Activated T-cell treated with anti-CD3 and anti-CD28 coated beads for 48 hours (primary cell): ENCODE measurements at places on chromosomes 2 and 18.

DNA sequence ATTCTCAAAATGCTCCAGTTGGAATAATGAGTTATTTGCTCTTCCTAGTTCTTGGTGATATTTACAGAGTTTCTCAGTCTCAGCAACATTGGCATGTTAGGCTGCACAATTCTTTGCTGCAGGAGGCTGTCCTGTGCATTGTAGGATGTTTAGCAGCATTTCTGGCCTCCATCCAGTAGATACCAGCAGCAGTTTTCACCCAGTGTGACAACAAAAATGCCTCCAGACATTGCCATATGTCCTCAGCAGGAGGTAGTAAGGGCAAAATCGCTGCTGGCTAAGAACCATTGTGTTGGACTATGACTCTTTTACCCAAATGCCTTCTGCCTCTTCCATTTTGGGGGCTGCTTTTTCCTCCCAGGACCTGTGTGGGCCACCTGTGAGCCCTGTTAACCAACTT lies 50.4 kb downstream of the PAX8 start:
- DNase-seq, result no peak

DNA sequence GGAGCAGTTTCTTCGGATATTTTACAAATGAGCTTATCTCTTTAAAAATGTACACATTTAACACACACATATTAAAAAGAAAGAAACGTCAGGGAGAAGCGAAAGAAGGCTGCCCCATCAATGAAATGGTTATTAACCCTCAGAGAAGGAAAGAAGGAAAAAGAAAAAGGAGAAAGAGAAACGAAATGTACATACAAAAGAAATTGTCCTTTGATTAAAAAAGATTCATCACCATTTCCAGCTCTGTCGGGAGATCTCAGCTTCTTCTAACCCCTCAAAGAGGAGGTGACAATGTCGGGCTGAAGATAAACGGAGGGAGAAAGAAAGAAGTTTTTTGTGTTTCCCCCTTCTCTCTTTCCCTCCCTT lies 1.5 kb downstream of the IKZF2 start:
- no peak for DNase-seq

GRCh38 chr2:96540136-96540535 lies 3.6 kb downstream of the ARID5A start:
- no peak for DNase-seq

DNA sequence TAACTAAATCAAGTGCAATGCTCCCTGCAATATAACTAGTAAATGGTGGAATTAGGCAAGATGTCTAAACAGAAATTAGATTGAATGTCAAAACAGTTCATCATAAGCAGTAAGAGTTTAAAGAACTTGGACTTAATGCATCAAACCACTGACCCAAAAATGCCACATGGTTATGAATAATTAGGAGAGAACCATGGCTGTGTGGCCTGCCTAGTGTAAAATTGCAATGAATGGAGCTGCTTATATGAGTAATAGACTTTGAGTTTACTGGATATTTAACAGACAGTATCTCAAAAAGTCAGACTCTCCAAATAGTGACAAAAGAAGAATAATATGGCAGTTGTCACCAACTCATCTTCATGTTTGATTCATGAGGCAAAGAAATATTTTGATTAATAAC lies 101.6 kb upstream of the COL5A2 start:
- no peak for DNase-seq

DNA sequence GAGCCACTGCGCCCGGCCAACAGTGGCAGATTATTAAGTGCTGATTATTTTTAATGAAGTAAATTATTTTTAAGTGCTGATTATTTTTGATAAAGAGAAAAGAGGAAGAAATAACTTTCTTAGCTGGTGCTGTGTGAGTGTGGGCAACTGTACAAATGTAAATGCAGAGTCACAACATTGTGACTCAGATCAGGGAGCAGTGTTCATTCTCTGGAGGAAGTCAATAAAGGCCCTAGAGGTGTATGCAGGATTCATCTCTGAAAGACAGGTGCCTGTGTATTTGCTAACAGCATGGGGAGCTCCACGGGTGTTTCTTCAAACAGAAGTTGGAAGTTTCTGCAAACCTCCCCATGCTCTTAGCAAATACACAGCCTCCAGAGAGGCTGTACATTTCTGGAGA lies 6.2 kb downstream of the KRTCAP3 start:
- no peak for DNase-seq

DNA sequence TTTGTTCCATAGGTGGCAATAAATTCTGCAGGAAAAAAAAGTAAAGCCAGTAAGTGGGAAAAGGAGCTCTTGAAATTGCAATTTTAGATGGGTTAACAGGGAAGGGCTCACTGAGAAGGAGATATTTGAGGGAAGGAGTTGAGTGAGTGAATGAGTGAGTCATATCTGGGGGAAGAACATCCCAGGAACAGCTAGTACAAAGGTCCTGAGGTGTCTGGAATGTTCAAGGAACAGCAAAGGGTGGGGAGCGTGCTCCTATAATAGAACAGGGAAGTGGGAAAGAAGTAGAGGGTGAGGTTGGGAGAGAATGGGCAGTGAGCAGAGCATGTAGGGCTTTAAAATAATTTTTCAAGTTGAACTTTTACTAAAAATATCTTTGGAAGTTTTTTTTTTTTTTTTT lies 68.0 kb upstream of the PSME4 start:
- no peak for DNase-seq

- no peak for DNase-seq
These were observed 944.6 kb upstream of the LRRTM1 start for GRCh38 chr2:81249152-81249551.

DNA sequence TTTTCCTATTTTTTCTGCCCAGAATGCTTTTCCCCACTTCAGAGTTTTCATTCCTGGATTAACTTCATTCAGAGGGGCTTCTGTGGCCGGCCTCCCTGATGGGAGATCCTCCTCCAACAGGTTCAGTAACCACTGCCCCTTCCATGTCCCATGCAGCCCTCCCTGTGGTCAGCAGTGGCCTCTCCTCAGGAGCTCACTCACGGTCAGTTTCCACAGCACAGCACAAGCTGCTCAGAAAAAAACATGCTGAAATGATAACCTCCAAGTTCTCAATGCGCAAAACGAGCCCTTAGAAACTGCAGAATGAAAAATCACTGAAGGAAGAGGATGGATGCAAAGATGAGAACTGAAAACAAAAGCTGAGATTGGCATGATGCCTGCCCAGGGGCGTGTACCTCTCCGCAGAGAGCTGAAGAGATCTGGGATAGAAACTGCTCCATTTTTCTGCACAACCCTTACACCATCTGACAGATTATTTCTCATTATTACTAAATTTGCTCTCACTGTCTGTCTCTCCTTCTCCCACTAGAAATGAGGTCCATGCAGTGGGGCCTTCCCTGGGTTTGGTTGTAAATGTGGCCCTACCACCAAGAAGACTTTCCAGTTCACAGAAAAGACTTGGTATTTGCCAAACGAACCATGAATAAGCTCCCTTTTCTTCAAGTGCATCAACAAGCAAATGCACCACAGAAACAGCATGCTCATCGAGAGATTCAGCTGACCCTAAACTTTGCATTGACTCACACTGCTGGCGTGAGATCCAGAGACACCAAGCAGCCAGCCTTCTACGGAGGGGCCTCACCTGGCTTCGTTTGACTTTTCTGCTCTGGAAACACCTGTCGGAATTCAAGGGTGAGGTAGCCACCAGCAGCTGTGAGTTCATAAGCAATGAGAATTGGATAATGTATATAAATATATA lies 51.5 kb downstream of the TMEM18 start:
- no peak for DNase-seq

- no peak for DNase-seq
These were observed 479.7 kb upstream of the RAB6C start for GRCh38 chr2:129499747-129500146.

- DNase-seq, result no peak
These were observed 77.3 kb upstream of the SH3BP4 start for GRCh38 chr2:234874347-234875046.

GRCh38 chr2:237570776-237571335 lies 4.5 kb downstream of the PRLH start:
- no peak for DNase-seq

DNA sequence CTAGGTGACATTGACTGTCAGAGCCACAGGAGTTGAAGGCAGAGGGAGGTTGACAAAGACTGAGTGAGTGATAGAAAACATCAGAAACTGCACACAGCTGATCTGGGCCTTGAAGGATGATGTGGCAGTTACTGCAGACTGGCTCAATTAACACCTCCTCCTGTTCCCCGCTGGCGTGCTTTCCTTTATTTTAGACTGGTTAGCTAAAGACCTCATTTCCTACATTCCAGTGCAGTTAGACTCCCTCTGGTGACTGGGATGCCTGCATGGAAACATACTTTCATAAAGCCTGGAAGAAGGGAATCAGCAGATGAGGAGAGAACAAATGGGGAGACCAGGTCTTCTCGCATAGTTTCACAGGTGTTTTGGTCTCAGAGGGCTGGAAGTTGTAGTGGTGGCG lies 7.1 kb downstream of the TPGS2 start:
- DNase-seq, result no peak

DNA sequence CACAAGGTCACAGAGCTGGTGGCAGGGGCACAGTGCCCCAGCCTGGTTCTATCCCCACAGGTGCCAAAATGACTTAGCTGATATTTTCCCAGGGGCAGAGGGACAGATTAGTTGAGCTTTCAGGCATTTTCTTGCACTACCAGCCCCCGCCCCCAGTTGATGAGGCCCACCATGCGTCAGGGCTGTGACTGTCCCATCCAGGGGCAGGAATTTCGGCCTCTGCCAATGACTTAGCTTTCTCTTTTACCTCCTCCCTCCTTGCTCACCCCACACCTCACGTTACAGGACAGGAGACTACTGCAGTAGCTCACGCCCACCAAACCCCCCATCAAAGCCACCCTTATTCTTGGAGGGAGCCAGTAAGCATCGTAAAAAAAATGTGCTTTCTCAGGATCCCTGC lies 31.5 kb downstream of the MRO start:
- no peak for DNase-seq

DNA sequence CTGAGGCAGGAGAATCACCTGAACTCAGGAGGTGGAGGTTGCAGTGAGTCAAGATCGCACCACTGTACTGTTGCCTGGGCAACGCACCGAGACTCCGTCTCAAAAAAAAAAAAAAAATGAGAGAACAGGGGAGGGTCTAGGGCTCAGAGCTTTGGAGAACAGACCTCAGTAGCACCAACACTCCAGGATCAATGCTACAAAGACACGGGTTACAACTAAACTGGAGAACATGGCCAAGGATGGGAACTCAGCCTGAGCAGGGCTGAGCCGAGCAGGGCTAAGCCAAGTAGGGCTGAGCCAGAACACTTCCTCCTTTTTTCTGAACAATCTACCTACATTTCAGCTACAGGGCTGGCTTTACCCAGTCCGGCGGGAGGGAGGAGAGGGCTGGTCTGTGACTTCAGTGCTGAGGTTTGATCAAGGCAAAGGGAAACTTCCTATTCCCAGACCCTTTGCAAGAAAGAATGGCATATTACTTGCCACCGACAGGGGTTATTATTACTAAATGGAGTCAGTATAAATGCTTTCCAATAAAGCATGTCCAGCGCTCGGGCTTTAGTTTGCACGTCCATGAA lies 2.9 kb upstream of the CASP8 start:
- DNase-seq, result peak; percentile 26

DNA sequence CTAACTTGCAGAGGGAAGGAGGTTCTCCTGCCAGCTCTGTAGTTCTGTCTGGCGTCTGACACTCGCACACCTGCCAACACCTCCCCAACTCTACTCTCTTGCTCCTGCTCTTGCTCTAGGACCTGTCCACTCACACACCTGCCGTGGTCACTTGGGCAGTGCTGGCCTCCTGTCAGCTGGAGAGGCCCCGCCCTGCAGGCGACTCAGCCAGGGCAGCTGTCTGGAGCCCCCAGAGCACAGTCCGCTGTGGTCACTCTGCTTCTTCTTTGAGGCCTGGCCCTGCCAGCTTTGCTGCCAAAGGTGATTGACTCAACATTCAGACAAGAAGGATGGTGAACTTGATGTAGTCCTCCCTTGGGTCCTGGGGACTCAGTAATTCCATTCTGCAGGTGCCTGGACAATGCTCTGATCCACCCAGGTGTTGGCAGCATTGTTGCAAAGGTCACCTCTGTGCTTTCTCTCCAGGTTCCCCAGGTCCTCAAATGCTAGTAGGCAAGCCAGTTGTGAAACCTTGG lies 18.7 kb downstream of the TPO start:
- no peak for DNase-seq

GRCh38 chr2:109185821-109186570 lies 57.0 kb downstream of the SH3RF3 start:
- no peak for DNase-seq

GRCh38 chr2:2846332-2847208 lies 515.5 kb upstream of the MYT1L start:
- no peak for DNase-seq

DNA sequence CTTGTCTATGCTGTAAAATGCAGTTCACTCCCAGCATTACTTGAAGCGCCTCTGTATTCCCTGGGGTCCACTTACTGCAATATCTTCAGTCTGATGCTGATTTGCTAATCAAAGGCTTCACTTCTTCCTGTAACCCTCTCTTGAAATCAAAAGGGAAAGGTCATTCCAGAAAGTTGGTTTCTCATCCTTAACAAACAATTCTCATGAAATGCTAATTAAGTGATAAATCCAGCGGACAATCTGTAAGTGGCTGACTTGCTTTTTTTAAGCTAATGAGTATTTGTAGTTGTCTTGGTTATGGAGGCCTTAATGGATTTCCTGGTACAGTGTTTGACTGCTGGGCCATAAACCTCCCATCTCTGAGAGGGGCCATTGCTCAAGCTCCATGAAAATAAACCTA lies 499.6 kb upstream of the HS6ST1 start:
- no peak for DNase-seq

DNA sequence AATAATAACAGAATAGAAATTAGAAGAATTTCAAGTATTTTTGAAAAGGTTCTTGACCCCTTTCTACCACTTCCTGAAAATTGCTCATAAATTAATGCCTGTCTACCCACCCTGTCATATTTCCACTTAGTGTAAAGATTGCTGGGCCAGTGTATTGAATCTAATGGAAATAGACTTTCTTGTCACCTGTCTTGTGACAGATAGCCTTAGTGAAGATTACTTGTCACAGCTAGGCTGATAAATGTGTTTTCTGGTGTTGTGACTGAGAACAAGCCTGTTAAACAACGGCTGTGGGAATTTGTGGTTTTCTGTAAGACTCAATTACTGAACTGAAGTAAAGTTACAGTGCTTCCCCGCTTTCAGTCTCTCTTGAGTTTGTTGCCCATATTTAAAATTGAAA lies 37.0 kb downstream of the PIK3C3 start:
- DNase-seq, result no peak
